Activated T-helper 2 cell treated with anti-CD3 and anti-CD28 coated beads, Interferon-gamma antibody, Interleukin-2, Interleukin-4, amounts not matched to agents 10 μg/mL and 5 μg/mL and 100 μg/mL, durations not matched to agents 14 hours and 24 hours and 36 hours (primary cell): ENCODE measurements at places on chromosomes 2 and 18. TPM values are rescaled to one million over a fixed set of nuclear protein-coding genes. Genes with fewer than 3 reads are reported as not detected.
A peak's percentile ranks its signal among the peaks of the same experiment; 100 is the strongest.

RUFY4 gene
- total RNA-seq, result 0.39 TPM in 1 of 2 replicates, not detected in the other

DNA sequence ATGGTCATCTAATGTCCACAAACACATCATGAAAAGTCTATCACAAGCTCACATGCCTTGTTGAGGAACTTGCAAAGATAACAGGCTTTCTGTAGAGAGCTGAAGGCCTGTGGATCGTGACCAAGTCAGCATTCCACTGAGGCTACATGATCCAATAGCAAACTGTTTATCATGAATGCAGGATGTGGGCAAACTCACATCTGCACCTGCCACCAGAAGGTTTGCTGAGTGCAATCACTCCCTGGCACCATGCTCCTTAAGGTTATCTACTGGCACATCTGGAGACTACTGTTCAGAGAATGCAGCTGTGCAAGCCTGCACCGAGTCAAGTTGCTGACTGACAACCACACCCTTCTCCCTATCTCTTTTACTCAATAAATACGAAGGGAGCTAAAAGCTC lies 67.3 kb upstream of the ACAA2 start:
- DNase-seq, result no peak

DGKD gene
- 52.3 and 58.3 TPM in 2 replicates for total RNA-seq

- DNase-seq, result no peak
These were observed 58.4 kb downstream of the ALPK2 start for GRCh38 chr18:58570360-58571064.

GRCh38 chr2:60067006-60067405 lies 486.4 kb downstream of the BCL11A start:
- DNase-seq, result no peak

GRCh38 chr2:120745420-120746111 lies 9.9 kb downstream of the GLI2 start:
- DNase-seq, result peak; percentile 3

- no peak for DNase-seq
These were observed 29.3 kb upstream of the NFATC1 start for GRCh38 chr18:79366177-79367094.

- no peak for DNase-seq
These were observed 234.3 kb downstream of the OSR1 start for GRCh38 chr2:19124135-19124534.

BIN1 gene
- 48.1 and 51.7 TPM in 2 replicates for total RNA-seq

ITPRIPL1 gene
- 44.8 and 45.0 TPM in 2 replicates for total RNA-seq

PAIP2B gene
- 0.84 and 0.94 TPM in 2 replicates for total RNA-seq

DNA sequence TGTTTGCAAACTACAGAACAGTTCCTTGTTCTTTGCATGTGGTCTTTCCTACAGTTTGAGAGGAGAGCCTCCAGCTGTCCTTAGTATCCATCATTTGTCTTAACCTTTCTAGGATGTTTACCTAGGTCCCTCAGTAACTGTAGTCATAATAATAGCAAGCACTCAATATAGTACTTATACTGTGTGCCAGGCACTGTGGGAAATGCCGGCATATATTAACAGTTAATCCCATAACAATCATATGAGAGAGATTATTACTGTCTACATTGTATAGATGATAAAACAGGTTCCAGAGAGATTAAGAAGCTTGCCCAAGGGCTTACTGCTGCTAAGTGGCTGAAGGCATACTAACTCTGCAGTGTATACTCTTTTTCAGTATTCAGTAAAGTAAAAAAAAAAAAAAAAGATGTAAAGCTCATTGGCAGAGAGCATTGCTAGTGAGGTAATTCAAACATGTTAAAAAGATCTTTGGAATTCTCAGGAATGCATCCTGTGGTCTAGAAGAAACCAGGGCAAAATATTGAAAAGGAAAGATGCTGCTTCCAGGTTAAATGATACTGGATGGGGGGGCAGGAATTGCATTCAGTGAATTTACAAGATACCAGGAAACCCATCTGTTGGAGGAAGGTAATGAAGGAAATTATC lies 72.3 kb downstream of the SPTBN1 start:
- DNase-seq, result no peak
